ENCODE measurements at places on chromosomes 1 and 21.

- no peak for DNase-seq
Observed at GRCh38 chr1:34378968-34379856, 202.5 kb downstream of the C1orf94 start.

- DNase-seq: peak; percentile 66
Observed at GRCh38 chr1:6486433-6487011, 4.9 kb downstream of the PLEKHG5 start.

GRCh38 chr21:29205988-29206387, 75.5 kb downstream of the MAP3K7CL start:
- DNase-seq: no peak

DNA sequence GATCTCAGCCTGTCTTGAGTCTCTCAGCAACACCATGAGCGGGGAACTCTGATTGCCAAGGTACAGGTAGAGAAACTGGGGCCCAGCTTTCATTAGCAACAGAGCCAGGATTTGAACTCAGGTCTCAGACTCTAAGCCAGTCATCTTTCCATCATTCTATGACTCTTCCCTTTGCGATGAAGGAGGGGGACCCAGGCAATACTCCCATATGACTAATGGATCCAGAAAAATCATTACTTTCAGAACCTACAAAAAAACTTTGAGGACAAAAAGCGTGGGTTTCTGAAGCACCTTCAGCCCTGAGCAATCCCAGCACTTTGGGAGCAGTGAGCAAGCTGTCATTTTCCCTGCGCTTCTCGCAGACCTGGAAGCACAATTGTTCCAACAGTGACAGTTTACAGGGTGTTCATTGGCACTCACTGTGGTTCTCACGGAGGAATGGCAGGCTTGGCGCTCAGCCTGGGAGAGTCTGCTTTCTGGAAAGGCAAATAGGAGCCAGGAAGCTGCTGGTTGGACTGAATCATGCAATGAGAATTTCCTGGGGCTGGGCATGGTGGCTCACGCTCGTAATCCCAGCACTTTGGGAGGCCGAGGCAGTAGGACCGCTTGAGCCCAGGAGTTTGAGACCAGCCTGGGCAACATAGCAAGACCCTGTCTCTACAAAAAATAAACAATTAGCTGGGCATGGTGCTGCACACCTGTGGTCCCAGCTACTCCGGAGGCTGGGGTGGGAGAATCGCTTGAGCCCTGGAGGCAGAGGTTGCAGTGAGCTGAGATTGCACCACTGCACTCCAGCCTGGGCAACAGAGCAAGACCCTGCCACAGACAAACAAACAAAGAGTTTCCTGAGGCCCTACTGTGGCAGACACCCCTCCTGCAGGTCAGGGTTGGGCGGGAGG, 40.1 kb downstream of the SLC2A7 start:
- DNase-seq: peak; percentile 59

DNA sequence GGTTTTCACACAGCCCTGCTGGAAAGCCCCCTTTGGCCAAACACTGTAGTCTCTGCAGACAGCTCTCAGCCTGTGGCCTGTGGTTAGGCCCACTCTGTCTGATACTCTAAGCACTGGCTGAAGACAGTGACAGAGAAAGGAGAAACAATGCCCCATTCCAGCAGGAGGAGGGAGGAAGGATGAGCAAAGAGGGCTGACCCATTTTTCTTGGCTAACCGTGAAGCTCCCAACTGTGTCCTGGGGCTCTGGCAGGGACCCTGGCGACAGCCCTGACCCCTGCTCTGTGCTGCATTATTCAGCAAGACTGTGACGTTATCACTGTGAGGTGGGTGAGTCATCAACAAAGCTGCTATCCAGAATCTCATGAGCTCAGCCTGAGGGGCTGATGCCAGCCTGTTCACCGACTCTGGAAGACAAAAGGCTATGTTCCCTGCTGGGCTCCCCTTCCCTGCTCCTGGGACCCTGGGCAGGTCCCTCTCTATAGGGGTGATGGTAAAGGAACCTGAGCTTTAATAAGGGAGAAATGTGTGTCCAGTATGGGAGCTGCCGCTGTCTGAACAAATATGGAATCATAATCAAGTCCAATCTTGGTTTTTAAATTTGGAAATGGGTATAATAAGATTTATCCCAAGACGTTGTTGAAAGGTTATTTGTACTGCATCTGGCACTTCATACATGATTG, 107.0 kb downstream of the RHOU start:
- DNase-seq: peak; percentile 49

- DNase-seq: no peak
Observed at GRCh38 chr21:41836166-41837015, 42.8 kb downstream of the PRDM15 start.

DNA sequence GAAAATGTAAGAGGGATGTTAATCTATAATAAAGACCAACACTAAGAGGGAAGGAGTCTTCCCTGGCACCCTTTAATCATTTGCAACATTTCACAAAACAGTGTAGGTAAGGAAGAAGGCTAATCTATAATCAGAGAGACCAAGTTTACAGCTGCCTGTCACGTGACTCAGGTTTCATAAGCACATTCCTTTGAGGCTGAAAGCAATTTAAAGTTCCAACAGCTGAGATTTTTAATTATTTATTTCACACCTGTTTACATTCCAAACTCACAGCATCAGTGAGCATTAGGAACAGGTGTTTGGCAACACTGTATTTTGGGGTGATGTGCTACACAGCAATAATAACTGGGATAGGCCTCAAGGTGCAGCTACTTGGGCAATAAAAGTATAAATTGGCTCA, 75.7 kb upstream of the PGBD5 start:
- no peak for DNase-seq

DNA sequence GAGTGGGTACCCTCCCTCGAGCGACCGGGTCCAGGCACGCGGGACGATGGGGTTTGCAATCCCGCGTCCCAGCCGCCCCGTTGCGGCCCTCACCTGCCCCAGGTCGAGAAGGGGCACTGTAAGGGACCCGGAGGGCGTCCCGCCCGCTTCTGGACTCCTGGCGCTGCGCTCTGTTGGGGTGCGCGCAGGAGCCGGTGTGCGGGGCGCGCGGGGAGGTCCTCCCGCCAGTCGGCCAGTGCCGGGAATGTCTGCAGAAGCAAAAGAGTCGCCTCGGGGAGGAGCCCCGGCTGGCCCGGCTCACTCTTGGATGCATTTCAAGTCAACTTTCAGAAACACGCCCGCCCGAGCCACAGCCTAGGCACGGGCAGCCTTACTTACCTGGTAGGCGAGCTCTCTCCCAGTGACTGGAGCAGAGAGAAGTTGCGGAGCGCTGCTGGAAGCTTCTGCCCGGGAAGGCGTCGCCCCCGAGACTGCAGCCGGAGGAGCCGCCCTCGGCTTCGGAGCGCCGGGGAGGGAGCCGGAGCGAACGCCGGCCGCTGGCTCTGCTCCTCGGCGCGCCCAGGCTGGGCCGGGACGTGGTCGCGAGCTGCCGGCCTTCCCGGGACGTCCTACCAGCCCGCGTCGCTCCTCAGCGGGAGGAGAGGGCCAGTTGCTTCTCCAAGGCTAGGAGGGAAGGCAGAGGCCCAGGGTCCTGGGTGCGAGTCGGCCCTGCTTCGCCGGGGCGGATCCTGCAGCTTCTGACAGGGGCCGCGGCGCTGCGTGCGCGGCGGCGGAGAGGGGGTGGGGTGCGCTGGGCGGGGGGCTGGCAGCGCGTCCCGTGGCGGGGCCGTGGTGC, at the start of gene LMX1A:
TSS of gene LMX1A (minus strand) at position 739 of the 835 bp plus-strand sequence. CDS start 1,156 bp downstream, outside the sequence.
- no peak for DNase-seq

GRCh38 chr1:187078321-187078720, 249.6 kb downstream of the PLA2G4A start:
- no peak for DNase-seq

GRCh38 chr1:64167176-64167575, 36.2 kb upstream of the UBE2U start:
- DNase-seq: no peak

Measured in midbrain (tissue), 1 donor.